Effector memory CD8-positive, alpha-beta T cell (primary cell): ENCODE measurements at places on chromosomes 2 and 18.

DNA sequence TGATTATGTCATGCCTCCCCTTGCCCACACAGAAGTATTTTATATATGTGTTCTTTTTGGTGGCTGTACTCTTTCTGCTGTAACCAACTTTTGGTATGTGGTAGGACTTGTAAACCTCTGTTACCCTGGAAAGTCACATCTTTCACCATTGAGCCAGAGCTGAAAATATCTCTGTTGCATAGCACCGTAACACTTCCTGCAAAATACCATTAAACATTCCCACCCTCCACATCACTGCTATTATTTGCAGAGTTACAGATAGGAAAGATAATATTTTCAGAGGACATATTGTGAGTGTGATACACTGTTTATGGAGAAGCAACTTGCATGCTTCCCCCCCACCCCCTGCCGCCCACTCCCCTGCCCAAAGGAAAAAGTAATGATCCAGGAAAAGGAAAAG lies 44.8 kb downstream of the CAB39 start:
- no peak for DNase-seq

- no peak for DNase-seq
These were observed 158.0 kb downstream of the CSRNP3 start for GRCh38 chr2:165627470-165627869.

DNA sequence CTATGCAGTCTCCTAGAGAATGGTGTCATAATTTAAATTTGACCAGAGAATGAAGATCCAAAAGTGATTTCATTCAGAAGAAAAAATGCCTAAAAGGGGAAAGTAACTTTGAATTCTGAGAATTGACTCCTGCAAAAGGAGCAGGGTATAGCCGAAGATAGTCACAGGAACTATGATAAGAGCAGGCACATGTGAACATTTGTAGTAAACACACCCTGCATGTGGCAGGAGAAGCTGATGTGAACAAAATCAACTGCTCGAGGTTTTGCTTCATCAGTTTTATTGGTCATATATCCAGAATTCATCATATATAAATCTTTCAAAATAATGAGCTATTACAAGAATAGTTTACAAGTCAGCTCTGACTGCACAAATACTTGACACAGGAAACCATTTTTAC lies 14.0 kb downstream of the MCFD2 start:
- DNase-seq, result no peak

- no peak for DNase-seq
These were observed 41.7 kb upstream of the ZNF532 start for GRCh38 chr18:58822944-58823343.

DNA sequence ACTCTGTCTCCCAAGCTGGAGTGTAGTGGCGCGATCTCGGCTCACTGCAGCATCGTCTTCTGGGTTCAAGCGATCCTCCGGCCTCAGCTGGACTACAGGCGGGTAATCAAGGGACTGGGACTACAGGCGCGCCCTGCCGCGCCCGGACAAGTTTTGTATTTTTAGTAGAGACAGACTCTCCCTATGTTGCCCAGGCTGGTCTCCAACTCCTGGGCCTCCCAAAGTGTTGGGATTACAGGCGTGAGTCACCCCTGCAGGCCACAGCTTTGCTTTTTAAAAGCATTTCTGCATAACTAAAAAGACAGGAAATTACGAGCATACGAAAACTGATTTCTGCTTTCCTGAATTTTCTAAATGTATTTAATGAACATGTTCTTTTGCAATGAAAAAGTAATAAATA lies 916 bp upstream of the OSBPL1A start:
- DNase-seq, result no peak

DNA sequence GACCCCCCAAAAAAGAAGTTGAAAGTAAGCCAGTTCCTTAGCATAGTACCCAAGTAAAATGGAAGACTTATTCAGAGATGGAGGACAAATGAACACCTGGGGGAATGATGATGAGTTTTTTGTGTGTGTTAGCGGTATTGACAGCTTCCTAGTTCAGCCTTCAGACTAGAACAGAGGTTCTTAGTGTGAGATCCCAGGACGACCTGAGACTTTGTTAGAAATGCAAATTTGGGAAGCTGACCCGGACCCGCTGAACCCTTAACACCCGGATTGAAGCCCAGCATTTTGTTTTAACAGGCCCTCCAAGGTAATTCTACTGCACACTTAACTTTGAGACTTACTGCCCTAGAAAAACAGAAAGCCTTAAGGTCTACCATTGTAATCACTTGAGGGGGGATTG lies 20.3 kb downstream of the SPOPL start:
- DNase-seq, result no peak

DNA sequence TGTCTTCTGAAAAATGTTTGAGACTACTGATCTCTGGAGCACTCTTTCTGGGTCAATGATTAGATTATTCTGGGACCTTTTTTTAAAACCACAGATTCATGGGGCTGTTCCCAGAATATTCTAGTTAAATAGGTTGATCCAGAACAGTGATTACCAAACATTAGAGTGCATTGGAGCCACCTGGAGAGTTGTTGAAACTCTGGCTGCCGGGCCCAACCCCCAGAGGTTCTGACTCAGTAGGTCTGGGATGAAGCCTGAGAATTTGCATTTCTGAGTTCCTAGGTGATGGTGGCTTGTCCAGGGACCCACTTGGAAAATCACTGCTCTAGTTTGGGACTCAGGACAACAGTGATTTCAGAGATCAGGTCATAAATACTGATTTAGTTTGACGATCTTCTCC lies 197.3 kb downstream of the PTPRM start:
- no peak for DNase-seq

- DNase-seq, result no peak
These were observed 1950.8 kb upstream of the PIK3C3 start for GRCh38 chr18:40004246-40004645.

- no peak for DNase-seq
These were observed 8.4 kb downstream of the DHRS9 start for GRCh38 chr2:169077674-169078240.

DNA sequence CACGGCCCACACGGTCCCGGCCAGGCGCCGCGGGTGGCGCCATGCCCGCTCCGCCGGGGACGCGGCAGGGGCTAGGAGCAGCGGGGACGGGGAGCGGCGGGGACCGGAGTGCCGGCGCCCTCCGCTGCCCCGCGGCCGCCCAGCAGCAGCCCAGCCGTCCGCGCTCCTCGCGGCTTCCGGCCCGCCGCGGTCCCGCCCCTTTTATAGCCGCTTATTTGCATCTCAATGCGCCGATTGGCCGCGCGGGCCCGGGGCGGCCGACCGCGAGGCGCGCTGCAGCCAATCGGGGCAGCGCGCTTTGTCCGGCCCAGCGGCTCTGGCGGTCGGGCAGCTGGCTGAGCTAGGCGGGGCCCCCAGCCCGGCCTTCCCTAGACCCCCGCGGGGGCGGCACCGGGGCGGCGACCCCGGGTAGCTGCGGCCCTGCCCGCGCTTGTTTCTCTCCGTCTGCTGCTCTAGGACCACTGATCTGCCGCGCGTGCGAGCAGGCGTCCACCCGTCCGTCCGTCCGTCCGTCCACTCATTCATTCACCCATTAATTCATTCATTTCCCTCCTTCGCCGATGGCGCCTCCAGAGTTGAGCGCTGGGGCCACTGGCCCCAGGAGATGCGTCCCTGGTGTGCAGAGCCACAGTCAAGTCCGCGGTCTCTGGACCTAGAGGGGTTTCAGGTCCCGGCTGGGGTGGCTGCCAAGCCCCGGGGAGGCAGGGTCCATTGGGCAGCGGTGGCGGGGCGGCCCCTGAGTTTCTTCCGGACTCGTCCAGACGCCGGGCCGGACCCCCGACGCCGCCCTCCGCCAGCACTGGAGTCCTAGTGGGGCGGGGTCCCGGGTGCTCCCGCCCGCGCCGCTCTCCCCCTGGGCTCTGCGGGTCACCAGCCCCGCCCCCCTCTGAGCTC lies at the start of gene HES6:
HES6 (minus strand) TSS at position 176 of the 894 bp plus-strand sequence; CDS start at position 43, 133 bp downstream.
- DNase-seq, result peak; percentile 63

GRCh38 chr2:205678541-205679142 lies 3.7 kb upstream of the NRP2 start:
- DNase-seq, result no peak

GRCh38 chr18:33538418-33539042 lies 39.5 kb upstream of the ASXL3 start:
- no peak for DNase-seq

- DNase-seq, result no peak
These were observed 248.5 kb upstream of the SESTD1 start for GRCh38 chr2:179513181-179513580.

DNA sequence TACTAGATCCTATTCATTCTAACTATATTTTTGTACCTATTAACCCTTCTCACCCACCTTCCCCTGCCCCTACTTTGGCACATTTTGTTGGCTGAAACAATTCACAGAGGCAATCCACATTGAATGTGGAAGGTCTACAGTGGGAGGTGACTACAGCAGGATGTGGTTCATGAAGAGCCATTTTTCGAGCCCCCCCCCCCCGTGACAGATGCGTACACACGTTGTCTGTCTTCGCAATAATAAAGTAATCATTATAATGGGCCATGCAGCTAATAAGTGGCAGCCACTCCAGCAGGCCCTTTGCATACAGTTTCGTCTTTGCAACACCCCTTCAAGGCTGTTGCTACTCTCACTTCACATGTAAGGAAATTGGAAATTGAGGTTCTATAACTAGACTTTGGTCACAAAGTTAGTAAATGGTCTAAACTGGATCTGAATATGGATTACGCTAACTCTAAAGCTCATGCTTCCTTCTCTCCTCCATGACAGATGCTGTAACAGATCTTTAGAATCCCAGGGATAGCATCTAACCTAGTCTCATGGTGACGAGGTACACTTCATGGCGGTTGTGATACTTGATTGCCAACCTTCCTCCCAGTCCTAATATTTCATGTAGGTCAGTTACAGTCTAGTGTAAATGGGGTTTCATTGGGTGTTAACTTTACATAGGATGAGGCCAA lies 176.8 kb downstream of the MYCN start:
- no peak for DNase-seq

DNA sequence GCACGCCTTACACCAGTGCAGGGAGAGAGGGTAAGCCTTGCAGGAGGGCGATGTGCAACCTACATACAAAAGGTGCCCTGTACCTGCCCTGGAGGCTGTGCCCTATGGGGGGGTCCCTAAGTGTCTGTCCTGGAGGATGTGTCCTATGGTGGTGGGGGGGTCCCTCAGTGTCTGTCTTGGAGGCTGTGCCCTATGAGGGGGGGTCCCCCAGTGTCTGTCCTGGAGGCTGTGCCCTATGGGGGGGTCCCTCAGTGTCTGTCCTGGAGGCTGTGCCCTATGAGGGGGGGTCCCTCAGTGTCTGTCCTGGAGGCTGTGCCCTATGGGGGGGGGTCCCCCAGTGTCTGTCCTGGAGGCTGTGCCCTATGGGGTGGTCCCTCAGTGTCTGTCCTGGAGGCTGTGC lies 216.6 kb downstream of the HDAC4 start:
- no peak for DNase-seq

- no peak for DNase-seq
These were observed 20.9 kb upstream of the ROCK2 start for GRCh38 chr2:11365096-11365879.

GRCh38 chr2:17558878-17559277 lies 18.4 kb downstream of the VSNL1 start:
- DNase-seq, result no peak

DNA sequence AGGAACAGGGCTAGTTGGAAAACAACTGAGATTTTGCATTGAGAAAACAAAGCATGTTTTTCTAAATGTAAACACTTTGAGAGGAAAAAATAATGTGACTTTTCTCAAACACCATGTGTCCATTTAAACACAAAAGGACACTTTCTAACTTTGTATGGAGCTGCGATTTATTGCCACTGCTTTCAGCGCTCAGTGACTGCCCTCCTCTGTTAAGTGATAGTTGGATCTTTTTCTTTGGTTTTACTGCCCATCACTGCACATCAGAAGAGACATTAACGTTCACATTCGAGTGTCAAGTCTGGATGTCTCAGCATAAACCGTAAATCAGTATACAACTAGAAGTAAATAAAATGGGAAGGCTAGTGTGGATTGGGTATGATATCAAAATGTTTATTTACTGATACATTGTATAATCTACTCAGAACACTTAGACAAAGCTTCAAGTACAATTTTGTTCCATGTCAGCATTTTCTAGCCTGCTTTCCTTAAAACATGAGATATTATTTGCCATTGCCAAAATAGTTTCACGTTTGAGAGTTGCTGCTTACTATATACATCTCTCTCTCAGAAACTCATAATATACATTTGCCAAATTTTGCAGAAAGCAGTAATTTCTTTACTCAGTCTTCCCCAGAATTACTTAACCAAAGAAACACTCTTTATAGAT lies 237.6 kb downstream of the IKZF2 start:
- no peak for DNase-seq

- no peak for DNase-seq
These were observed 94.8 kb downstream of the INHBB start for GRCh38 chr2:120440521-120441350.

- DNase-seq, result peak; percentile 65
These were observed 19.5 kb downstream of the WIPF1 start for GRCh38 chr2:174577967-174578589.

GRCh38 chr2:146267093-146267492 lies 1577.7 kb upstream of the ACVR2A start:
- no peak for DNase-seq

DNA sequence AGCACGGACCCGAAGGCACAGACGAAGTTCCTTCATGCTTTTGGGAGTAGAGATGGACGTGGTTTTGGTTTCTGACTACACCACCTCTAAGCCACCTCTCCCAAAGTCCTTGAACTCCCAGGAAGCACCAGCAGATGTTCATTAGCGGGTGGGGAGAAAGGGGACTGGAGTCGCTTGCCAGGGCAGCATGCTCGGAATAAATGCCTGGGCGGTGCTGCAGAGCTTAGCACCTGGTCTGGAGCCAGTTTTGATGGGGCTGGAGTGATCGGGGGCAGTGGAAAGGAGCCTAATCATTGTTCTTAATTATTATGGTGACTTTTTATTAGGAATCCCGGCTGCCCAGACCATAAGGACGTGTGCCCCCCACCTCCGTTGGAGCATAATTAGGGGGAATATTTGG lies 220.8 kb downstream of the TFCP2L1 start:
- no peak for DNase-seq

- DNase-seq, result no peak
These were observed 75.8 kb upstream of the NPAS2 start for GRCh38 chr2:100744184-100744583.

GRCh38 chr2:197800091-197800490 lies 4.3 kb upstream of the PLCL1 start:
- no peak for DNase-seq

GRCh38 chr18:70423120-70423519 lies 134.3 kb downstream of the SOCS6 start:
- no peak for DNase-seq

GRCh38 chr2:26086155-26086637 lies 52.3 kb downstream of the RAB10 start:
- no peak for DNase-seq

DNA sequence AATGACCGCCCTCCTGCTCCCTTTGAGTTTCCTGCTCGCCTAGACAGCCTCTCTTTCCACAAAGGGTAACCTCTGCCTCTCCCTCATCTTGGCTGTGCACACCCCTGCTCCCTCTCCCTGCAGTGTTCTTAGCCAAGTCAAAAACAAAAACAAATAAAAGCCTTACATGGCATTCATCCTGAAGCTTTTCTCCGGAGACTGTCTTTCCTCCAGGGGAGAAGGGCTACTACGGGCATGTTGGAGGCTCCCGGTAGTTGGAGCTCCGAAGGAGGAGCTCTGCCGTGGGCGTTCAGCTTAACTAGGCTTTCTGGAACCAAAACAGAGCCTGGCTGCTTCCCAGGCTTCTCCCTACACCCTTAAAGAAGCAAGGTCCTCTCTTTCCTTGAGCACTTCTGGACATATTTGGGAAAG lies 104.2 kb downstream of the TPGS2 start:
- no peak for DNase-seq

GRCh38 chr2:68632021-68632420 lies 11.4 kb upstream of the PROKR1 start:
- DNase-seq, result no peak

- no peak for DNase-seq
These were observed 9.0 kb downstream of the B4GALT6 start for GRCh38 chr18:31675404-31675803.
